Nephron progenitor cell (in vitro differentiated cells): ENCODE measurements at places on chromosomes 16 and 17.
A peak's percentile ranks its signal among the peaks of the same experiment; 100 is the strongest.

- no peak for DNase-seq
- H3K27ac ChIP-seq = no peak overlapping the region
- H3K27me3 ChIP-seq = no peaks in the 10 kb centered on the region
- H3K4me3 ChIP-seq = no peak overlapping the region
- H3K4me1 ChIP-seq = peaks cover 28% of the 10 kb centered on the region
- peaks cover 23% of the 10 kb centered on the region for H3K36me3 ChIP-seq
Measured at GRCh38 chr17:28170771-28171170, 128.3 kb downstream of the NLK start.

GRCh38 chr16:1224558-1224957 is 510 bp downstream of the TPSG1 start:
- H3K4me1 ChIP-seq = no peaks in the 10 kb centered on the region
- no peak overlapping the region for H3K4me3 ChIP-seq
- no peaks in the 10 kb centered on the region for H3K27me3 ChIP-seq

DNA sequence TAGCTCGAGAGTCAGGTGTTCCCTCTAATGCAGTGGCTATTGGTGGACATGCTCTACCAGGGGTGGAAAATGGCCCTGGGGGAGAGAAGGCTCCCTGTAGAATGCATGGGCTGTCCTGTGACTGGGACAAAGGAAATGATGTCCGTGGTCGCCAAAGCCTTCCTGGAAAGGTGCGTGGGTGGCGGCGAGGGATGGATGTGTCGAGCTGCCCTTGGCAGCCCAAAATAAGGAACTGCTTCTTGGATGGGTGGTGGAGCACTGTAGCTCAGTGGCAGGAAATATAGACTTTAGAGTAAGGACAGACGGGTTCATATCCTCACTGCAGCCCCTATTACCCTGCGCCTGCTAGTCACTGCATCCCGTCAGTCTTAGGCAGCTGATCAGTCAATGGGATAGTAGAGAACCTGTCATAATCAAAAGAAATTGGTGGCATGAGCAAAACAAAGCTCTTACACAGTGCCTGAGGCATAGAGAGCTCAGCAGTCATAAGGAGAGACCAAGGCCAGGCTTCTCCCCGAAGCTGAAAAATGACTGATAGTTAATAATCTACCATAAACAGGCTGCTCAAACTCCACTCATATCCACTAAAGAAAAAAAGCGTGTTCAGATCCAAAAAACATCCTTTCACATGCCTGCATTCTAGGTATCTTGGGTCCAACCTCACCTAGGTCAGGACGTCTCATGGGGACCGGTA is 123.5 kb upstream of the PLCG2 start:
- H3K4me3 ChIP-seq = no peak overlapping the region
- H3K36me3 ChIP-seq = peaks cover 11% of the 10 kb centered on the region
- no peaks in the 10 kb centered on the region for H3K27me3 ChIP-seq
- peaks cover 58% of the 10 kb centered on the region for H3K4me1 ChIP-seq
- H3K27ac ChIP-seq = peak overlapping the region; percentile 66

DNA sequence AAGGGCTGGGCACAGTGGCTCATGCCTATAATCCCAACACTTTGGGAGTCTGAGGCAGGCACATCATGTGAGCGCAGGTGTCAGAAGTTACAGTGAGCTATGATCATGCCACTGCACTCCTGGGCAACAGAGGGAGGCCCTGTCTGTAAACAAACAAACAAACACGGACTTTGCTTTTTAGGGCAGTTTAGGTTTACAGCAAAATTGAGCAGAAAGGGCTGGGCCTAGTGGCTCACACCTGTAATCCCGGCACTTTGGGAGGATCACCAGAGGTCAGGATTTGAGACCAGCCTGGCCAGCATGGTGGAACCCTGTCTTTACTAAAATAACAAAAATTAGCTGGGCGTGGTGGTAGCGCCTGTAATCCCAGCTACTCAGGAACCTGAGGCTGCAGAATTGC is 3.3 kb upstream of the CARHSP1 start:
- H3K27me3 ChIP-seq = peaks cover 3% of the 10 kb centered on the region
- H3K27ac ChIP-seq = no peak overlapping the region
- DNase-seq = no peak
- H3K36me3 ChIP-seq = no peaks in the 10 kb centered on the region

DNA sequence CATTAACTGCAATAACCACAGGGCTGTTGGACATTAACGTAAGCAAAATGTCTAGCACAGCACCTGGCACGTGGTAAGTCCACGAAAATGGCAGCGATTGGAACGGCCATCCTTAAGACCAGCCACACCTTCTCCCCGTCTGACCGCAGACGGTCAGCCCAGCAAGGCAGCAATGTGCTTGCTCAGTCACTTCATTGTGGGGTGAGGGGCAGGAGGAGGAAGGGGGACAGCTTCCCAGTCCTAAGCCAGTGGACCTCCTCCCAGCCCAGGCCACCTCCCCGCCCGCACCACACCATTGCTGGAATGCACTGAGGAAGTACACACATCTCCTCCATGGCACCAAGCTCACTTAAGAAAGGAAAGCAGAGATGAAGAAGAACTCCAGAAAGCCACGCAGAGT is 8.6 kb upstream of the MYLK3 start:
- H3K36me3 ChIP-seq = no peaks in the 10 kb centered on the region
- H3K4me1 ChIP-seq = peaks cover 19% of the 10 kb centered on the region
- H3K27ac ChIP-seq = no peak overlapping the region
- H3K4me3 ChIP-seq = no peak overlapping the region
- peaks cover 53% of the 10 kb centered on the region for H3K27me3 ChIP-seq

DNA sequence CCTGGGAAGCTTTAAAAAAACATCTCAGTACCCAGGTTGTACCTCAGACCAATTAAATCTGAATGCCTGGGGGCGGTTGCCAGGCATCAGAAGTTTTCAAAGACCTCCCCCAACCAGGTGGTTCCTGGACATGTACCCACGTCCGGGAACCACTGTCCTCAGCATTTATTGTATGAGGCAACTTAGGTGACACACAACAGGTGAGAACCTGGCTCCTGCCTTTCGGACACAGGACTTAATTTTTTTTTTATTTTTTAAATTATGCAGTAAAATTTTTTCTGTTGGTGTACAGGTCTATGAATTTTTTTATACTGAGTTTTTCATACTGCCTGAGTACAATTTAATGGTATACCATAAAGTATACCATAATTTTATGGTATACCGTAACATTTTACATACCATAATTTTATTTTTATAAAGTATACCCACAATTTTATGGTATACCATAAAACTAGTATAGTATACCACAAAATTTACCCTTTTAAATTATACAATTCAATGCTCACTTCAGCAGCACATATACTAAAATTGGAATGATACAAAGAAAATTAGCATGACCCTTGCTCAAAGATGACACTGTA is 38.7 kb upstream of the DHX8 start:
- H3K36me3 ChIP-seq = no peaks in the 10 kb centered on the region
- H3K27ac ChIP-seq = no peak overlapping the region
- peaks cover 24% of the 10 kb centered on the region for H3K4me1 ChIP-seq
- no peak for DNase-seq
- peaks cover 9% of the 10 kb centered on the region for H3K27me3 ChIP-seq

GRCh38 chr17:79042421-79043190 is 18.6 kb downstream of the C1QTNF1 start:
- H3K4me1 ChIP-seq = peaks cover 29% of the 10 kb centered on the region
- DNase-seq = peak; percentile 58
- H3K4me3 ChIP-seq = no peak overlapping the region
- H3K27ac ChIP-seq = no peak overlapping the region
